ENCODE measurements at places on chromosomes 5 and 9.

DNA sequence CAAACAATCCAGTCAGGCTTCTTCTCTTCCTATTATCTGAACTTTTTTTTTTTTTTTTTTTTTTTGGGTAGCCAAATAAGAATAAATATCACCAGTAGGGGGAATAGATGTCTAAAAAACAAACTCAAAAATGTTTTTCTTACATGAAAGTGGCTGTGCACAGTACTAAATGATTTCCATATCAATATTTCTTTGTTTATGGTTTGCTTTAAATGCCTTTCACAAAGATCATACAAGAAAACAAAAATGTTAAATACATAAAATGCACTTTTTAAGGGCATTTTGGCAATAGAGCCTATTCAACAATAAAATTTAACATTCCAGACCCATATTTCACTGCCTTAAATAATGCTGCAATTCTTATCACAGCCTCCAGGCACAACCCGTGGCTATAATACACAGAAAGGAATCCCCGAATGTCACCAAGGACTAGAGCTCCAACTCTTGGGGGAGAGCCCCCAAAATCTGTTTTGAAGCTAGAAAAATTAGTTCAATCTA, 91.1 kb upstream of the TBCA start:
- DNase-seq, result no peak

DNA sequence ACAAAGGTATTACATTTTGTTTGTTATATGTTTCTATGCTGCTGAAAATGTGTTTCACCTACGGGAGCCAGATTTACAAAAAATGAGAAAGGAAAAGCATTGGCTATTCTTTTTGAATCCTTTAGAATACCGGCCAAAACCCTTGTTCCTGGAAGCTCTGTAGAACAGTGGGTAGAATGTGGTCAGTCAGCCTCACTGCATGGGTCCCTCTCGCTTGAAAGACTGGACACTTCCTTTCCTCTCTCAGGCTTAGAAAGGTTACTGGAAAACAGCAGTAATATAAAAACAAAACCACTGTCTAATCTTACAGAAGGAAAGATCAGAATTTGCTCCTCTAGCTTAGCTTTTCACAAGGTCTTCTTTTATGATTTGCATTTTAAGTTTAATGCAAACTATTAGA, 45.1 kb downstream of the OSTF1 start:
- no peak for DNase-seq

DNA sequence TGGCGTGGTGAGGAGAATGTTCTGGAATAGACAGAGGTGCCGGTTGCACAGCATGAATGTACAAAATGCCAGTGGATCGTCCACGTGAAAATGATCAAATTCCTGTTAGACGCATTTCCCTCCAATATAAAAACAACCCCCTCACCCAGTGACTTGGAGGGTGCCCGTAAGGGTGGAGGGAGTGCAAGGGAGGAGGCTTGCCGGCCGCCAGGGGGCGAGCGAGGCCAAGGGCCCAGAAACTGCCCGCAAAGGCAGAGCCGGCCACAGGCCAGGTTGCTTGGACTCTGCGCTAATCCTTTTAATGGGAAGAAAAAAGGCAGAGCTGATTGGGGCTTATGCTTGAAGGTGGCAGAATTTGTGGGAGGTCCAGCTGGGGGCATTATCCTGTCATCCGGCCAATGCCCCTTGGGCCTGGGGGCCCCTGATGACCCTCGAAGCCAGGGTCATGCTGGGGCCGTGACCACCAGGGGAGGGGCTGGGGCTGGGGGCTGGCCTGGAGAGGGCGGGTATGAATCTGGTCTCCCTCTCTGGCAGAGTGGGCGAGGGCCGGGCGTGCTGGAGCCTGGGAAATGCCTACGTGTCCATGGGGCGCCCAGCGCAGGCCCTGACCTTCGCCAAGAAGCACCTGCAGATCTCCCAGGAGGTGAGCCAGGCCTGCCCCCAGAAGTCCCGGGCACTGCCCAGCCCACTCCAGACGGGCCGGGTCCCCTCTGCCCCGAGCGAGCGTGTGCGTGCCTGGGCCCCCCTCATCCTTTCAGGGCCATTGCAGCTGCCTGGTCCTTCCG, 12.0 kb downstream of the GPSM1 start:
- DNase-seq, result no peak

GRCh38 chr9:1804128-1804865, 210.8 kb upstream of the SMARCA2 start:
- no peak for DNase-seq

DNA sequence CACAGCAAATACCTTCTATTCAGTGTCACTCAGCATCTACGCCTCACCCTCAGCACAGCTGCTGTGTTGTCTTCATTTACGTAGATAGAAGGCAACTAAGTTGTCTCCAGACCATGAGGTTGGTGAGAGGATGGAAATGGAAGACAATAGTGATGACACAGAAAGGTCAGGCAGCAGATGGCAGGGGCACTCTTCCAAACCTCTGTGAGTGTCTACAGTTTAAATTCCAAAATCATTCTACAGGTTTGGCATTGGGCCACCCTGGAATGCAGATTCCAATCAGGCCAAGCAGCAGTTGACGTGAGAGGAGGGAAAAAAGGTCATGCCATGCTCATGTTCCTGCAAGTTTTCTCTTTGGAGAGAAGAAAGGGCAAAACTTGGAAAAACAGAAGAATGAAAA, 68.7 kb upstream of the ADAMTSL1 start:
- DNase-seq, result no peak

GRCh38 chr5:105735704-105736103, 1935.0 kb downstream of the EFNA5 start:
- DNase-seq, result no peak

- DNase-seq, result no peak
Measured at GRCh38 chr5:163938595-163938994, 433.2 kb downstream of the MAT2B start.

DNA sequence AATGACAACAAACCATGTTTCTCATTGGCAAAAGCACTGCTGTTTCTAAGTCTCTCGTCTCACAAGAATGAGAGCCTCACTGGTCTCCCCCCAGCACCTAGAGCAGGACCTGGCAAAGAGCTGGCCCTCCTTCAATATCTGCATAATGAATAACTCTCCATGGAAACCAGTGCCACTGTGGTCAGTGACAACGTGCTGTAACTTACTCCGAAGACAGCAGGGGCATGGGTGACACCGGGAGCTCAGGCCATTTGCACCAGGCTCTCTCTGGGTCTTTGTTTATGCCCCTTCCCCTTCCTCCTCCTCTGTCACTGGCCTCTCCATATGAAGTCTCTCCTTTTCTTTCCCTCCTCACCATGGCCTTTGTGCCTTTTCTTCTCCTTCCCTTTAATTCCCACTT, 33.3 kb downstream of the TAS2R1 start:
- DNase-seq, result no peak

DNA sequence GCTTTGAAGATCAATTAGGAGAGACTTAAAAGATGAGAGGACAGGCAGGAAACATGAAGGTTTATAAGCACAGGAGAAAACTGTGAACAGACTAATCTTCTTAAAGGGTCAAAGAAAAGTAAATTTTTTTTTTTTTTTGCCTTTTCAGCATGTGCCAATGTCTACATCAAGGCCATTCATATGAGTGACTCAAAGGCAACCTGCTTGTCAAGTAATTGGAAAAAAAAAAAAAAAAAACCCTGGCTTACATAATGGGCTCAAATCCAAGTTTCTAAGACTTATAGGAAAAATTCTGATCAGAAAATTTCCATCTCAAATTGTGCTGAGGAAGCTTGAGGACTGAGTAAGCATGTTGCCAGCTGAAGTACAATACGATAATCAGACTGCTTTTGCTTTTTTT, 15.9 kb downstream of the PPP2R2B start:
- DNase-seq, result no peak

GRCh38 chr9:16312116-16312515, 558.4 kb downstream of the BNC2 start:
- DNase-seq, result no peak

- no peak for DNase-seq
Measured at GRCh38 chr5:13553896-13554295, 390.6 kb downstream of the DNAH5 start.

- no peak for DNase-seq
Measured at GRCh38 chr5:84453405-84453804, 68.7 kb upstream of the EDIL3 start.

Measured in activated T-helper 2 cell treated with anti-CD3 and anti-CD28 coated beads, Interferon-gamma antibody, Interleukin-2, Interleukin-4, amounts not matched to agents 10 μg/mL and 5 μg/mL and 100 μg/mL, durations not matched to agents 14 hours and 24 hours and 36 hours (primary cell).